ENCODE measurements at places on chromosomes 7 and 10. TPM values are rescaled to one million over a fixed set of nuclear protein-coding genes. Genes with fewer than 3 reads are reported as not detected.

GRCh38 chr7:113649556-113649955, 269.3 kb downstream of the PPP1R3A start:
- no peak for DNase-seq

Gene VIM
- 835 TPM for total RNA-seq

Gene CASD1
- 9.8 TPM for total RNA-seq

Gene CALHM3
- not detected for total RNA-seq
